ENCODE measurements at places on chromosomes 7 and 10. TPM values are rescaled to one million over a fixed set of nuclear protein-coding genes. Genes with fewer than 3 reads are reported as not detected.

- H3K4me1 ChIP-seq = no peaks in the 10 kb centered on the region
- H3K36me3 ChIP-seq = no peaks in the 10 kb centered on the region
- DNase-seq = no peak
These were observed 75.3 kb downstream of the ZNF92 start for GRCh38 chr7:65448816-65449504.

DNA sequence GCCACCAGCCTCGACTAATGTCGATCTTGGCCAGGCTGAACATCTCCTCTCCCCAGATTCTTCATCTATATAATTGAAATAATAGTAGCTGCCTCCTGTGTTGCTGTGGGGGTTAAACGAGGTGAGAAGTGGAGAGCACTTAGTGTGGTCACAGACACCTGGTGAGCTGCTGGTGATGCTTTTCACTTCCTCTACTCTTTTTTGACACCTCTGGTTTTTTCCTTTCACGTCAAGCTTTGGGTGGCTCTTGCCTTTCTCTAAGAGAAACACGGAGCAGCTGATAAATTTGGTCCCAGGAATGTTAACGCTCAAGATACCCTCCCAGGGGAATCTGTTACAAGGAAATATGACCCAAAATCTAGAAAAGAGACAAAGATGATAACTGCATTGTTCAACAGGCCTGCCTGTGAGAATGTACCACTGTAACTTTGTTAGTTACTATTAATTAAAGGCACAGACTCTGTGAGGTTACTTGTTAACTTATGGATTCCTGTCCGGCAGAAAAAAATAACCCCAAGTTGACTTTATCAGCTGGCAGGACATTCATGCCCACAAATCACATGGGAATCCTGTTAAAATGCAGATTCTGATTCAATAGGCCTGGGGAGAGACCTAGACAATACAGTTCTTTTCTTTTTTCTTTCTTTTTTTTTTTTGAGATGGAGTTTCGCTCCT, 9.5 kb upstream of the NPFFR1 start:
- H3K4me1 ChIP-seq = no peaks in the 10 kb centered on the region
- no peak overlapping the region for H3K27ac ChIP-seq
- H3K27me3 ChIP-seq = peaks cover 8% of the 10 kb centered on the region
- no peak for DNase-seq

C10orf143 gene
- 12.0 TPM for total RNA-seq

DNA sequence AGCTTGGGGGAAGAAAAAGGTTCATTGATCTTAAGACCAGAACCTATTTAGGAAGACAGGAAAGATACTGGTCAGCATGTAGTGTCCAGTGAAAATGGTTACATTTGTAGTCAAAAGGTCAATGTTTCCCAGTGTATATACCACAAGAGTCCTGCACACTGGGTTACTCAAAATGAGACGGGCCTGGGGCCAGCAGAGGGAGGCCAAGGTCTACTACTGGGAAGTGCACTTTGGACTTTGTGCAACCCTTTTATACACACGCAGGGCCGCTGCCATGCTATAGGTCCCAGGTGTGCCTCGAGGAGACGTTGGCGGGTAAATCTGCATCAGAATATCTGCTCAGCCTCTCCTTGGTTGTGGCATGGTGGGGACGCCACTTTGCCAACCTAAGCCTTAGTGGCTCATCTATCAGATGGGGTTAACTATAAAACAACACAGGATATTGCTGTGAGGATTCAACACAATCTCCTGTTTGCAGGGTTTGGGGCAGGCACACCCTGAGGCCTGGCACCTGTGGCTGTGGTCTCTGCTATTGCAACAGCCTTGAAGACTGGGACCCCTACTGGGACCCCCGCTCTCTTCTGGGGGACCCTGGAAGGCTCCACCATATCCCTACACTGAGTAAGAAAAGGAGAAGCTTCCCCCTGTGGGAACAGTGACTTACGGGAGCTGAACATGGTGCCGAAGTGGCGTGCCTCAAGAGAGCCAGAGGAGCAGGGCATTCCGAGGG, 19.7 kb downstream of the CLRN3 start:
- DNase-seq = no peak
- H3K27me3 ChIP-seq = peaks cover 25% of the 10 kb centered on the region
- H3K36me3 ChIP-seq = no peaks in the 10 kb centered on the region
- H3K27ac ChIP-seq = no peak overlapping the region
- H3K4me1 ChIP-seq = no peaks in the 10 kb centered on the region

PTPRZ1 gene
- not detected for total RNA-seq

PRKCQ gene
- total RNA-seq = 42.9 TPM

LRRC61 gene
- total RNA-seq = 37.1 TPM

COL17A1 gene
- not detected for total RNA-seq

- H3K4me3 ChIP-seq = no peak overlapping the region
- no peak overlapping the region for H3K27ac ChIP-seq
- DNase-seq = no peak
These were observed 36.9 kb upstream of the ZNF518A start for GRCh38 chr10:96092999-96093767.

Measured in activated T-cell treated with anti-CD3 and anti-CD28 coated beads, Interleukin-2, amount 50 U/mL, for 72 hours (primary cell).